ENCODE measurements at places on chromosomes 13 and 19.

DNA sequence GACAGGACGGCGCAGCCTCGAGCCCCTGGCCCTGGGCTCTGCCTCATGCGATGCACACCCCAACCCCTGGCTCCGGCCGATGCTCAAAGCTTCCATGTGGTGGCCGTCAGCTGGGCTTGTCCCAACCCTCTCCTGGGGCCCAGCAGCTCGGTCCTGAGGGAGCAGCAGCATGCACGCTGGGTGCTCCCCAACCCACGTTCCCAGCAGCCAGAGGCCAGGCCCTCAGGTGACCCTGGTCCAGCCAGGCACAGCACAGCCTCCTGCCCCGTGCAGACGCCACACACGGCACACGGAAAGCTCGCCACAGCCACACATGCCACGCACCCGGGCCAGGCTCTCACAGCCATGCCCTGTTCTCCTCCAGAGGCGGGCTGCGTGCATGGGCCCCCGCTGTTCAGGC lies 60.7 kb downstream of the IER2 start:
- DNase-seq, result no peak

DNA sequence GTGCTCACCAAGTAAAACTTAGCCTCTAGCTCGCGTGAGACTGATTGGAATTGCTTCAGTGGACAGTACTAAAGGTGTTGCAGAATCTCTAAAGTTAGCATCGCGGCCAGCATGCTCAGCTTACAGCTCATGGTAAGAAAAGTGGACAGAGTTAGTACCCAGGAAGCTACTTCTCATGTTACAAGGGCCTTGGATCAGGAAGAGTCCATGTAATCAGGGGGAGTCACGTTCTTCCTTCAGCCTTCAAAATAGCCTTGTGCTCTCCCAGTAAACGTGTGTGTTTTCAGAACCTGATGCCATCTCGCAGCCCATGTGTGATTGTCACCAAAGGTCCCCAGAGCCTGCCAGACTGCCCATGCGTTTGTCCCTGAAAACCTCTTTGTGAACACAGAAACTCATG lies 195.8 kb upstream of the RNF113B start:
- DNase-seq, result no peak

DNA sequence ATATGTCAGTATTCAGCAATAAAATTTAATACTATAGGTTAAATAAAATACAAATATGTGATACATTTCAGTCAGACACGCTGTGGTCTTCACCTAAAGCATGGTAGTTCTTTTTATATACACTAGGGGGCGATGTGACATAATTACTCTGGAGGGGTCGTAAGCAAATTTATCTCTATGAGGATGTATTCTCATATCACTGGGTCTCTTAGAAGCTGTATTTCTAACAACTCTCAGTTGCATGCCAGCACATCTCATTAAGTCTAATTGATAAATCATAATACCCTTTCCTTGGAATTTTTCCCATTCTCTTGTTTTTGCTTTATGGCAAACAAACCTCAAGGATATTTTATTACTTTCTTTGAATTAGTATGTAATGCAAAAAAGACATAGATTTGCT lies 3.9 kb upstream of the PCDH17 start:
- DNase-seq, result no peak

DNA sequence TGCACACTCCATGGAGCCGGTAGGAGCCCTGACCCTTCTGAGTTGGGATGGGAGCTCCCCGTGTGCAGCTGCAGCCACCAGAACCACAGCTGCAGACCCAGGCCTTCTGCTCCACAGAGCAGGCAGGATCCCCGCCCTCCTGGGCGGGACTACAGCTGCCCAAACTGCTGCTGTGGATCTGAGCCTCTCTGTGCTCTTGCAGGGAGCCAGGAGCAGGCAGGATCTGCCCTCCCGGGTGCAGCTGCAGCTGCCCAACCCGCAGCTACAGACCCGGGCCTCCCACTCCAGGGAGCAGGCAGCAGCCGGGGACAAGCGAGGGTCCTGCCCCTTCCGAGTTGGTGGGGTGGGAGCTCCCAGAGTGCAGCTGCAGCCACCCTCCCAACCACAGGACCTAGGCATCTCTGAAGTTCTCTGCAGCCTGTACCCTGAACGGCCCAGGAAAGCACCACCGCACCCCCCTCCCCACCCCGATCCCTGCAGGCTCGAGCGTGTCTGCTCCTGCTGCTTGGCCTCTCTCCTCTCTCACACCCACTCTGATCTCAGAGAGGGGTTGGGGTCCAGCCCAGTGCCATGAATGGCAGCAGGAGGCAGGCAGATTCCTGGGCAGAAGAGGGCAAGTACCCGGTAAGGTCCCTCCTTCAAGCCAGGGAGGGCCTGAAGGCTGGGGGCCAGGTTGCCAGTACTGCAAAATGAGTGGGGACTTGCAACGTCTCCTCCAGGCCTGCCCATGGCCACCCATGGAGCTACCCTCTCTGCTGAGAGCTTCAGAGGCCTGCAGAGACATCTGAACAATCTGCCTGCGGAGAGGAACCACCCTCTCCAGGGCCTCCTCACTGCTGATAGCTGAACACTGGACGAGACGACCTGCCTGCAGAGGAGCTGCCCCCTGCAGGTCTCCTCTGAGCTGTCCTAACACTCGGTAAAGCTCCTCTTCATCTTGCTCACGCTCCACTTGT lies 16.4 kb upstream of the EMP3 start:
- no peak for DNase-seq

DNA sequence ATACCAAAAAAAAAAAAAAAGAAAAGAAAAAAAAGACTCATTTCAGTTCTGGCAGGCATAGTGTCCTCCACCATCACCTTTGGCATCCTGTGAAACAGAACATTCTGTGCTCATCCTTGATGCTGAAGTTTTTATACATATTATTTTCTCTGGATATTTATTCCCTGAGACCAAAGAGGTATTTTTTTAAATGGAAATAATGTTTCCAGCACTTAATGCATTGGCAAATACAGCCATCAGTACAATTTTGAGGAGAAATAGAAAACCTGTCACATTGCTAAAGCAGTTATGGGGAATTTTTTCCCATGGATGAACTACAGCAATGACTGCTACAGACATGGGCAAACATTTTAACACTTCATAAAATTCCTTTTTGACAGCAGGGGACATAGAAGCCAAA lies 312.4 kb downstream of the DNAJC15 start:
- no peak for DNase-seq

DNA sequence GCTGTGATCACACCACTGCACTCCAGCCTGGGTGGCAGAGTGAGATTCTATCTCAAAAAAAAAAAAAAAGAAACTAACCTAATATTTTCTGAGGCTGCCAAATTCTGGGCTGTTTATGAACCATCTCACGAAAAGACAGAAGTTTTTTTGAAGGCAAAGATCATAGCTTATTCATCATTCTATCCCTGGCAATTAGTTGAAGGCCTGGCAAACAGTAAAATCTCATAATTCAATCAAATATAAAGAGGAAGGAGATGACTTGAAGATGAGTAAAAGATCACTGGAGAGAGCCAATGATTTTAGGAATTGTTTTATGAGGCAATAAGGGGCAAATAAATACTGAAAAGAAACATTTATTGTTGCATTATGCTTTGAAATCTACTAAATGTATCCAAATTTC lies 216.5 kb downstream of the DCLK1 start:
- DNase-seq, result no peak

DNA sequence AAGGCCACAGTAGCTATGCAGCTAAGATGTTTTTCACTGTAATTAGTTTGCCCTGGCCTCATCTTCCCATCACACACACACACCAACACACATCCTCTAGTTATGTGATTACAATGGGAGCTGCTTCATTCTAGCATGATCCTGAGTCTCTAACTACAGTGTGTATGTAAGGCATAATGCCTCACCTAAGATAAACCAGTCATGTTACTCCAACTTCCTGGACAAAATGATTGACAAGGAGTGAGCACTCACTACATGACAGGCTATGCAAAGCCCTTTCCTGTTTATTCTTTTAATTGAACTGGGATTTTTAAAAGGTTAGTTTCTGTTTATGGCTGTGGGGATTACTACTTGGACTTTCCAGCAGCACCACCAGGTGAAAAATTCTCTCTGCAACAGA lies 400.8 kb upstream of the ATXN8OS start:
- DNase-seq, result no peak

GRCh38 chr13:113938716-113939115 lies 35.2 kb downstream of the C13orf46 start:
- no peak for DNase-seq

DNA sequence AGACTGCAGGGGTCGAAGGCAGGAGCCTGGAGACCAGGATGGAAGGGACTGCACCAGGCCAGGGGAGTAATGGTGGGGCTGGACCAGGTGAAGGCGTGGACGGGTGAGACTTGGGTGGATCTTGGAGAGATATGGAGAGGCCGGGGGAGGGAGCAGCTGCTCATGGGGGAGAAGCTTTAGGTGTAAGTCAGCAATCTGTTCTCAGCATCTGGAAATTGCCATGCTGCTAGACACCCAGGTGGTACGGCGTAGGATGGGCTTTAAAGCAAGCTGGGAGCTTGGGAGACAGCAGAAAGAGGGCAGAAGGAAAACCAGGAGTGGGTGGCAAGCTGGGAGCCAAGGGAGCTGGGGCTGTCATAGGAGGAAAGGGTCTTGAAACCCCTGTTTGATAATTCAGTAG lies 3.0 kb downstream of the CERS4 start:
- no peak for DNase-seq

DNA sequence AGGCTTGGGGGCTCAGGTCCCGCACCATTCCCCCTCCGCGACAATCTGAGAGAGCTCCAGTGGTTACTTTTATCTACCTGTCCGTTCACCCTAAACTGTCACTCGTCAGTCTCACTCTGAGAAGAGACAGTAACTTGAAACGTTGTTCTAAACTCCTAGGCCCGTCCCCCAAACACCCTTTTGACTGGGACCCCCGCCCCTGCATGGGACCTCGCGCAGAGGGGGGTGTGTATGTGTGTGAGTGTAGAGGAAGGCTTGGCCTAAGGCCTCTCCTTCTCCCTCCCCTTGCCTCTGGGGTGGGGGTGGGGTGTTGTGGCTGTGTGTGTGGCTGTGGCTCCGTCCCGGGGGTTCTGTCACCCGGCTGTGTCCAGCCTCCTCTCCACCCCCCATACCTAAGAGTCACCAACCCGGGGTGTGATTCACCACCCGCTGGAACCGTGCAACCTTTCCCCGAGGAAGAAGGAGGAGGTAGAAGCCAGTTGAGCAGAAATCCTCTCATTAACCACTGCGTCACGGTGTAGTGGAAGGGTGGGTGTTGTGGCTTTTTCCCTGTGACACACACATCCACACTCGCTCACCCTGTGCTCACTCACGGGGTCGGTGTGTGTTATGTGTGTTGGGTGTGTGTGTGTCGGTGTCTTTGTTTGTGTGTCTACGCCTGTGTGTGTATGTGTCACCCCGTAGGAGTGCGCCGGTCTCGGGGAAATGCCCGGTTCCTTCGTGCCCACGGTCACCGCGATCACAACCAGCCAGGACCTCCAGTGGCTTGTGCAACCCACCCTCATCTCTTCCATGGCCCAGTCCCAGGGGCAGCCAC lies 2.4 kb downstream of the FOSB start:
- no peak for DNase-seq

DNA sequence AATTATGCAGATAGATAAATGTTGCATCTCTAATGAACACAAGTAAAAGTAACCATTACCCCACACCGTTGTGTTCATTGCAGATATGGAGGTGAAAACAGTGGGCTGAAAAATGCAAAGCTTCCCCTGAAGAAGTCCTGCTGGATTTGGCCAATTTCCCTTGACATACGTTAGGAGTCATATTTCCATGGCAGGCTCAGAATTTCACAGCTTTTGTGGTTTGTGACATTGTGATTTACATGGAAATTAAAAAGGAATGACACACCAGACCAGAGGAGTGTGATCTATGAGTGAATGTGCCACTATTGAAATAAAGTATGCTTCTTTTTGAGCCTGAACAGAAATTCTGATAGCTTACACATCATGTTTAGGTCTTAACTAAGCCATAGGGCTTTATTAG lies 221.1 kb upstream of the TMTC4 start:
- no peak for DNase-seq

DNA sequence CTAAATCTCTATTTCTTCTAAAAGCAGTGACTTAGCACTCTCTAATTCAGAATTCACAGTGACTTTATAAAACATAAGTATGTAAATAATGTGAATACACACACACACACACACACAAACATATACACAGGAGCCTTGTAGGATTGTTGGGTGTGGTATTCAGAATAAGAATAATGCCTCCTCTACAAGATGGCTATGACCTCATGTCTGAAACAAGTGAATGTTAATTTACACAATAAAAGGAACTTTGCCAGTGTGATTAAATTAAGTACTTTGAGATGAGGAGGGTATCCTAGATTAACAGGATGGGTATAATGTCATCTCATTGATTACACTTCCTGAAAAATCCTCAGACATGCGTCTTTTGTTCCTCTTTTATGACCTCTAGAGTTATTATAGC lies 234.6 kb downstream of the SLITRK6 start:
- DNase-seq, result no peak

GRCh38 chr19:31572102-31572975 lies 223.1 kb upstream of the TSHZ3 start:
- no peak for DNase-seq

GRCh38 chr13:79307433-79307861 lies 98.6 kb downstream of the RBM26 start:
- DNase-seq, result no peak

DNA sequence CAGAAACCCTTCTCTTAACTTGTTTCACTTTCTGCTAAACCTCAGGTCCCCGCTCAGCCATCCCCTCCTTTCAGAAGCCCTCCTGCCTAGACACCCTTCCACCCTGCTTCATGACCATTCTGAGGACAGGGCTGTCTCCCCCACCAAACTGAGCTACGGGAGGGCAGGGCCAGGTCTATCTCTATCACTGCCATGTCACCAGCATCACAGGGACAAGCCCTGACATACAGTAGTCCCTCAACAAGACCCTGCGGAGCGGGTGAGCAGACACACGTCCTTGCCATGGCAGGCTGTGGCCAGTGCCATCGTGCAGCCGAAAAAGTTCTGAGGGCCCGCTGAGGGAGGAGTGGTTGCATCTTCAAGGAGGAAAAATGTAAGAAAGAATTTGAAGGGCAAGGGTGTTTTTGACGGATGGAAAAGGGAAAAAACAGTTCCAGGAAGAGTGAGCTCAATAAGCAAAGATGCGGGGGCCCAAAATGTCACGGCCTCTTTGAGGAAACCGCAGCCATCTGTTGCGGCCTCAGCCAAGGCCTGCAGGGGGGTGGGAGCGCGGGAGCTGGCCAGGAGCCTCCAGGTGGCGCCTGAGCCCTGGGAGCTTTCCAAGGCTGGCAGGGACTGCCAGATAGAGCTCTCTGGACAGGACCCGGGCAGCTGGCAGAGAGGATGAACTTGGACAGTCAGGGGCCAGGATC lies 8.1 kb downstream of the PTGIR start:
- no peak for DNase-seq

DNA sequence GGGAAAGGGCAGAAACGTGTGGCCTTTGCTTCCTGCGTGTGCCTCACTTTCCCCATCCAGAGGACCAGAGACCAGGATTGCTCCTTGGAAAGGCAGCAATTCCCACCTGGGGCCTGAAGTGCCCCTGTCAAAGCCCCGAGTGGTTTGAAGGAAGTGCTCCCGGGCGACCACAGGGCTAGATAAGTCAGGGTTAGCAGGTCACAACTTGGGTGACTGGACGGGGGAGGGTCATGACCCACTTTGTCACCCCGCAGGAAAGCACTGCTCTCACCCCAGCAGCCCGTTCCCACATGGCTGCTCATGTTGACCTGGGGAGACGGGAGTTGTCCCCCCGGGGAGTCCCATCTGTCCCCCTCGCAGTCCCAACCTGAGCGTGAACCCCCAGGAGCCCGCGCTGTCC lies 459 bp downstream of the PRAM1 start:
- no peak for DNase-seq

- DNase-seq, result no peak
These were observed 180.8 kb upstream of the GPC6 start for GRCh38 chr13:93045836-93046235.
